ENCODE measurements at places on chromosomes 4 and X.

DNA sequence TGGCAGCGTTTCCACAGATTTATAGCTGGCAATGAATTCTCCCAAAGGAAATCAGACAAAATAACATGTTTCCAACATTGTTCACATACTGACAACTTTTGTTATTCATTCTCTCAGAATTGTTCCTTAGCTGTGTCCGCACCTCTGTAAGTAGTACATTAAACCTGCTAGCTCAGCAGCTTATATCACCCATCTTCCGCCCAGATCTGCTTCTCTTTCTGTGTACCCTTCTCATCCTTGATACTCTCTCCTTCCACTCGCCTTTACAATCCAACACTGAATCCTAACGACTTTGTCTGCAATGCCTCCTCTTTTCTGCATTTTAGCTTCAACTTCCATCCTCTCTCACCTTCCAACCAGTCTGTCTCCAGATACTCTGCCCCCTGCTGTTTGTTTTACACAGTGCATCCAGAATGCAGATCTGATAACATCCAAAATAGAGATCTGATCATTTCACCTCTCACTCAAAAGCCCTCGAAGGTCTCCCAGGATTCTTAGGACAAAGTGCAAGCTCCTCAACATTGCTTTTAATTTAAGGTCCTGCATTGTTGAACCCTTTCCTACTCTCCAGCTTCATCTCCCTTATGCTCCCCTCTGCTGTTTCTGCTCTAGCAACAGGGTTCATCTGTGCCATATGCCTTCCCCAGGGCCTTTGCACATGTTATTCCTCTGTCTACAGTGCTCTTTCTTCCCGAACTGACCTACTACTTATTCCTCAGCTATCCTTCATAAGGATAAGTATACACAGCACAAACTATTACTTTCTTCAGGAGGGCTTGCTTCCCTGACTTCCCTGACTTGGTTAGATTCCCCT is 67.3 kb upstream of the VBP1 start:
- peak; percentile 7 for DNase-seq

GRCh38 chr4:111296466-111296865 is 673.6 kb upstream of the PITX2 start:
- DNase-seq, result no peak

DNA sequence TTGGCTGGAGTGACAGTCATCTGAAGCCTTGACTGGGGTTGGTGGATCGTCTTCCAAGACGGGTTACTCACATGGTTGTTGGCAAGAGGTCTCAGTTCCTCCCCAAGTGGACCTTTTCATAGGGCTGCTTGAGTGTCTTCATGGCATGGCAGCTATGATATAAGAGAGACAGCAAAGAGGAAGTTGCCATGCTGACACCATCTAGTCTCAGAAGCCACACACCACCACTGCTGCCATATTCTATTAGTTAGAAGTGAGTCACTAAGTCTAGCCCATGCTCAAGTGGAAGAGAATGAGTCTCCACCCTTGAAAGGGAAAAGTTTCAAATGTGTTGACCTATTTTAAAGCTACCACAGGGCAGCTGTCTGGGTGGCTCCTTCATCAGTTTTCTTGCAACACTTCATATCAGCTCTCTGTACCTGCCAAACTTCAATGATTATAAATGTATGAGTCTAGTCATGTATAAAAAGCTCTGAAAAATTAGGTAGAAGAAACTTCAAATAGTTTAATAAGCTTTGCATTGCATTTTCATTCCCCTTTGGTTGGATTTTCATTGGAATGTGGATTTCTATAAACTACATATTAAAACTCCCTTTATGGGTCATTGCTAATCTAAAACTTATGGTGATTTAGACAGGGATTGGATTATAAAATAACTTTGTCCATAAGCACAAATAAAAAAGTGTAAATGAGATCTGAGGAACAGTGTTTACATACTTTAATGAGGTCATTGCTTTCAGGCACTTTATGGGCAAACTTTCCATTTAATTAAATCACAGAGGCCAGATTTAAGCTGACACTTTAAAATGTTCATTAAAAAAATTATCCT is 68.0 kb upstream of the ATXN3L start:
- DNase-seq, result peak; percentile 69

DNA sequence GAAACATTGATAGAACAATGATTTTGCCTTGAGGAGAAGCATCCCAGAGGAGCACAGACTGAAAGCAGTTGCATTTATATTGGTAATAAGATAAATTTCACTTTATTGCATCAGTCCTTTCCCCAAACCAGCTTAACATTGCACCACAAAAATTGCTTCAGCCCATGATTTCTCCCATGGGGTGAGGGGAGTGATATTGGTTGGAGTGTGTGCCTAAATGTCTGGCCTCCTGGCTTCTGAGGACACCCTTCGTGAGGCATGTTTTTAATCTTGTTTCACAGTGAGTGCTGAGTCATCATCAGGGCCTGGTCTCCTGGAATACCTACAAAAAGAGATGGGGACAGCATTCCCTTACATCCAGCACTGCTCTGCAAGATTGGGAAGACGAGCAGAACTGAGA is 487.9 kb downstream of the C4orf33 start:
- peak; percentile 78 for DNase-seq

GRCh38 chr4:41528512-41529205 is 9.3 kb upstream of the LIMCH1 start:
- DNase-seq, result no peak

DNA sequence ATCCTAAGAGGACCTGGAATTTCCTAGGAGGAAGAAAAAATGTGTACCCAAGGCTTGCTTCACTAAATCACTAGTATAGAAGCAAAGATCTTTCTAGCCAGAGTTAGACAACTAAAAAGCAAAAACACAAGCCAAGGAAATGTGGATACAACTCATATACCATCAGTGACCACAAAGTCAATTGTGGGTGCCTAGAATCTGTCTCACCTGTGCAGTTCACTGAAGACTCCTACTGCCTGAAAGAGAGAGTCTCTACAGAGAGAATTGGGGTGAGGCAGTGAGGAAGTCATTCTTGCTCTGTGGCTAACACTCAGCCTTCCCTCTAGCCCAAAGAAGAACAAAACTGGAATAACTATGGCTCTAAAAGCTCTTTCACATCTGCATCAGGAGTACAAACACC is 82.9 kb downstream of the EFHC2 start:
- DNase-seq, result no peak

DNA sequence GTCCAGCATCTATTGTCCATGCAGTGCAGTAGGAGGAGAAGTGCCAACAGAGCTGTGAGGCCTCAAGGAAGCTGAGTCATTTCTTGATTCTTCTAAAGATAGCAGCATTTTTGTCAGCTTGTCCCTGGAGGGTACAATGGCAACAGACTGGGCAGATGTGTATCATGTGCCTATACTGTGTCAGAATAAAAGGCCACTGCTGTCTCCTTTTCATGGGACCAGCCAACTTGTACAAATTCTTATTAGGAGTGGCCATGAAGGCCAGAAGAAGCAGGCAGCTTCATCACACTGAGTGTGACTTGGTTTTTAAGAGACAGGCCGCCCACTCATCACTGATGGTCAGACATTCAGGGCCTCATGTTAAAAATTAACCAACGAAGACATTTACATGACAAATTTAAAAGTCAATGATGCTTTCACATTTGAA is 185.0 kb upstream of the FAM241A start:
- DNase-seq, result peak; percentile 68

GRCh38 chr4:153292897-153293741 is 51.4 kb upstream of the MND1 start:
- DNase-seq, result no peak

GRCh38 chrX:104195489-104196084 is 29.3 kb downstream of the FAM199X start:
- peak; percentile 19 for DNase-seq

GRCh38 chrX:126770179-126770578 is 49.4 kb upstream of the PRR32 start:
- peak; percentile 0 for DNase-seq

DNA sequence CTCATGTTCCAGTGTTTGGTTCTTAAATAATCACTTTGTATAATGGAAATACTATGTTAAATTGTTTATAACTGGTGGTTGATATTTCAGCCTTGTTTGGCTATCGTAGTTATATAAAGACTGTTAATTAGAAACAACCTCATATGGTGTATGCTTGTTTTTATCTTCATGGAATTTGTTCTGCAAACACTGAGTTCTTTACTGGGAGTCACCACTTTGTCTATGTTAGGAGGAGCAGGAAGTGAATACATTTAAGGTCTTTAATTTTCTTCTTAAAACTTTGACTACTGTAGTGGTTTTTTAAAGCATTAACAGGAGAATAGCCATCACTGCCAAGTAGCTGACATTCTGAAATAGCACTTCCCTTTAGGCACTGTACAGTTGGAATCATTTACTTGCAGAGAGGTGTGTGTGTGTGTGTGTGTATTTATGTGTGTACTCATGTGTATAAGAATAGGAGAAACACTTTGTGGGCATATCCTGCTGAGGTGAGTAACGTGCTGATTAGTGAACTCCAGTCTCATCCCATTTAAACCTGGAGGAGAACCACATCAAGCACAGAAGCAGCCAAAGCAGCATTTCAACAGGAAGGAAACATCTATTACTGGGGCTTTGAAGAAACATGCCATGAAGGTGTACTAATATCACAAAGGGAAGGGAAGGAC is 37.8 kb downstream of the TET2 start:
- no peak for DNase-seq
